NCI-H526 (cell line): ENCODE measurements at places on chromosomes 7 and 10.
A peak's percentile ranks its signal among the peaks of the same experiment; 100 is the strongest.

DNA sequence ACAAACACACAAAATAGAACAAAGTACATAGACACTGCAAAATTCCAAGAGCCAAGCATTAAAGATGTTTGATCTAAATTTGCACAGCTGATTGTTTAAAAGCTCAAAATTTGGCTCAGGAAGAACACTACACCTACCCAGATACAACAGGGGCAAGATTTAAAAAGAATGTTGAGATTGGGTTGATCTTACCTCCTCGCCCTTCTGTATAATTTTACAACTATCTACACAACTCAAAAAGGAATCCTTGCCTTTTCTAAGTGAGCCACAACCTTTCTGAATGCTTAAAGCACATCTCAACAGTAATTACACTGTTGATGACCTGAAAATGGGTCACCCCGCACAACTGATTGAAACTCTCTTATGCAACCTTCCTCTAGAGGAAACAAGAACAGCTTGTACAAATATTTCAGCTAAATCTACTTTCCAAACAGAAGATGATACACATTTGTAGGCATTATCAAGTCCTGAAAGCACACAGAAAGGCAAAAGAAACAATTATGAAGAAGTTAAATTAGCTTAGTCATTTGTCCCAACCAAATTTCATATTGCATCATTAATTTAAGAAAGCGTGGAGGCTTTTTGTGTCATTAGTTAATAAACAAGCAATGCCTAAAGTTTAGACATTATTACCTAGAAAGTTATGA is 75.5 kb downstream of the UBE2H start:
- no peak for DNase-seq

GRCh38 chr10:26468291-26468690 is 30.1 kb downstream of the APBB1IP start:
- no peak for DNase-seq

GRCh38 chr10:24622781-24623301 is 100.8 kb downstream of the ARHGAP21 start:
- peak; percentile 4 for DNase-seq

- no peak for DNase-seq
Observed at GRCh38 chr10:93639791-93640190, 27.5 kb downstream of the PDE6C start.

DNA sequence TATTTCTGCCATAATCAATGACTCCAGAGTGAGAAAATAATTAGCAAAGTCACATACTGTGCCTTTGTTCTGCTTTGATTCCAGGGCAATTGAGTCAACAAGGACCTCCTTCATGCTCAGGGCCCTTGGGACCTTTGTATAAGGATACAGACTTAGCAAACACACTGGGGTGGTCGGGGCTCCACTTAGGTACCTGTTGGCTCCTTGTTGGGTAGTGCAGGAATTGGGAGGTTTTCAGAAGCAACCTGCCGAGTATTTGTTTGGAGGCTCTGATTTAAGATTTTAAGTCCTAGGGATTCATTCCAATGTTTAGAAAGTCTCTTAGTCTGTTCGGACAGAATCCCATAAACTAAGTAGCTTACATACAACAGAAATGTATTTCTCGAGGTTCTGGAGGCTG is 3.0 kb downstream of the ADCK2 start:
- no peak for DNase-seq

DNA sequence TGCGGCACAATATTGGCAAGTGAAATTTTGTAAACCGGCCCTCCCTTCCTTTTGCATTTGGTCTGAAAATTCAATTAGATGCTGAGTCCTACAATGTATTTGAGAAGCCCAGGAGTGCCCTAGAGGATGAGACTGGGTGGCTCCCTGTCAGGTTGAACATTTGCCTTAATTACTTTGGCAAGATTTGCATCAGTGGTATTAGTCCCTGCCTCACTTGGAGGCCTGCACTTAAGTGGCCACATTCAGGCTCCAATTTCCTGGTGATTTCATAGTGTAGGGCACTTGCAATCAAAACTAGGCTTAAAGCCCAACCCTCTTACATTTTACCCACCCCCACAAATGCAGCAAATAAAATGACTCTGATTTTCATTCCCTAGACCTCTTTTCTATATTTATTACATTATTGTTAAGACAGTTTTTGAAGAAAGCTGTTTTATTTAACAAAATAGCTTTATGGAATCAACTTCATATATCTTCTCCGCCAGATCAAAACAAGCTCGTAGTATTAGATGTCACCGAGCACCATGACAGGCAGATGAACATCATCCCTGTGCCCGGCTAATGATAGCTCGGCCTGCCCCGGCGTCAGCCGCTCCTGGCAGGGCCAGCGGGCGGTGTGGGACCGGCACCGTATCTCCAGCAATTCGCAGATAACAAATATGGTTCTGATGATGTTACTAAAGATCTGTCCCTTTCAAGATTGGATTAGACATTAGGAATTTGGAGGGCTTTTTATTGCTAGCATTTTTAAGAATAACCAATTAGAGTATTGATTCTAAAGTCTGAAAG is 73.6 kb downstream of the EGFR start:
- peak; percentile 20 for DNase-seq

DNA sequence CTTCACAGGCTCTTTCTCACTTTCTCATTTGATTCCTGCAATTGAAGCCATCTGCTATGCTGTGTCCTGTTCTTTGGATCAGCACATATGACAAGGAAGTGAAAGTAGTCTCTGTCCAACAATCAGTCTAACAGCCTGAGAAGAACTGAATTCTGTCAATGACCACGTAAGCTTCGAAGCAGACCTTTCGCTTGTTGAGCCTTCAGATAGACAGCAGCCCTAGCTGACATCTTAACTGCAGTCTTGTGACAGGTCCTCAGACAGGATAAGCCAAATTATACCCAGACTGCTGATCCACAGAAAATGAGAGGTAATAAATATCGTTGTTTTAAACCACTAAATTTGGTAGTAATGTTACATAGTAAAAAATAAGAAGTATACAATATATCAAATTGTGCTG is 691.0 kb upstream of the LRRTM3 start:
- no peak for DNase-seq

- DNase-seq: no peak
Observed at GRCh38 chr10:77157248-77158019, 480.2 kb downstream of the KCNMA1 start.

DNA sequence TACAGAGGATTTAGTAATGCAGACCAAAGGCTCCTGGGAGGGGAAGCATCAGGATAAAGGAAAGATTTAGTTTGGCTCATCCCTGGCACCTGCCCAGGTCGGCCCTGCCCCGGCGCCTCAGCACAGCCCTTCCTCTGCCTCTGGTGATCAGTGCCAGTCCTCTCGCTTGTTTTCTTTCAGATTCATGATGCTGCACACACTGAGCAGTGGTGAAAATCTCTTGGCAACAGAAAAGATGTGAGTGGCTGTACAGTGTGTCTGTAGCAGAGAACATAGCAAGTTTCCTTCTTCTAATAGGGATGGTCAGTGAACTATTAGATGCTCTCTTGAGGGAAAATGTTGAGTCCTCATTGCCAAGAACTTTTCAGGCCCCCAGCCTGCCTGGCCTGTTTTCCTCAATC is 994.1 kb downstream of the KCNMA1 start:
- DNase-seq: no peak

- no peak for DNase-seq
Observed at GRCh38 chr7:77338260-77338659, 77.9 kb downstream of the GSAP start.

DNA sequence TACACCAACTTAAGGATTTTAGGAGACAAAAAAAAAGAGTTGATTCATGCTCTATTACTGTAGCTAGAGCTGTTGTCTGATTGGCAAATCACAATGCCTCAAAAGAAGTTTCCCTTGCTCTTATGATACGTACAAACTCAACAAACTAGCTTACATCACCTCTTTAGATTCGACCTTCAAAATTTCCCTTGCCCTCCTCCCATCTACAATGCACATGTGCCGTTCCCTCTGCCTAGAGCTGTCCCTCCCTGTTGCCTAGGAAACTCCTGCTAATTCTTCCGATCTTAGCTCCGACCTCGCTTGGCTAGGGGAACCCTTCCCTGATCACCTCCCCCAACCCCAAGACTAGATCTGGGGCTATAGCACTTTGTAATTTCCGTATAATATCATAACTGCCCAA is 55.4 kb downstream of the MAP3K8 start:
- DNase-seq: no peak

GRCh38 chr10:44035474-44036197 is 349.3 kb downstream of the CXCL12 start:
- no peak for DNase-seq

GRCh38 chr10:32205670-32206069 is 141.3 kb downstream of the EPC1 start:
- no peak for DNase-seq

DNA sequence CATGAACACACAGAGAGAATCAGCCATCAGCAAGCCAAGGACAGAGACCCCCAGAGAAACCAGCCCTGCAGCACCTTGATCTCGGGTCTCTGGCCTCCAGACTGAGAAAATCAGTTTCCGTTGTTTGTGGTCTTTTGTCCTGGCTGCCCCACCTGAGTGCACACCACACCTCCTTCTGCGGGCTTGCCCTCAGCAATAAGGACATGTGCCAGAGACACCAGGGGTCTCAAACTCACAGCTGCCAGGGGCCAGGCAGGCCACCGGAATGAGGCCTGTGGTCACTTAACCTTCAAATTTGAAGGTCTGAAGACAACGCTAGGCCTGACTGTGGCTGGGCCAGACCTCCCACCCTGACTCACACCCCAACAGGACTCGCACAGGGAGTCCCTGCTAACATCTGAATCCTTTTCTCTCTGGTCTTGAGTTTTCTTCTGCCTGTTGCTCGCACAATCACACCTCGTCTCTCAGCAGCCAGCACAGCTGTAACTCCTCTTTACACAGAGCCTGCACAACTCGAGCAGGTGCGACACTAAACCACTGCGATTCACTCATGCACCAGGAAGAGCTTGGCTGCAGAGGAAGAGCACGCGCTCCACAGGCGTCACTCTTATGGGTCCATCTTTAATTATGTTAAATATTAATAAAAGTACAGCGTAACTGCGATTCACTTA is 86.2 kb downstream of the CHST15 start:
- DNase-seq: no peak

DNA sequence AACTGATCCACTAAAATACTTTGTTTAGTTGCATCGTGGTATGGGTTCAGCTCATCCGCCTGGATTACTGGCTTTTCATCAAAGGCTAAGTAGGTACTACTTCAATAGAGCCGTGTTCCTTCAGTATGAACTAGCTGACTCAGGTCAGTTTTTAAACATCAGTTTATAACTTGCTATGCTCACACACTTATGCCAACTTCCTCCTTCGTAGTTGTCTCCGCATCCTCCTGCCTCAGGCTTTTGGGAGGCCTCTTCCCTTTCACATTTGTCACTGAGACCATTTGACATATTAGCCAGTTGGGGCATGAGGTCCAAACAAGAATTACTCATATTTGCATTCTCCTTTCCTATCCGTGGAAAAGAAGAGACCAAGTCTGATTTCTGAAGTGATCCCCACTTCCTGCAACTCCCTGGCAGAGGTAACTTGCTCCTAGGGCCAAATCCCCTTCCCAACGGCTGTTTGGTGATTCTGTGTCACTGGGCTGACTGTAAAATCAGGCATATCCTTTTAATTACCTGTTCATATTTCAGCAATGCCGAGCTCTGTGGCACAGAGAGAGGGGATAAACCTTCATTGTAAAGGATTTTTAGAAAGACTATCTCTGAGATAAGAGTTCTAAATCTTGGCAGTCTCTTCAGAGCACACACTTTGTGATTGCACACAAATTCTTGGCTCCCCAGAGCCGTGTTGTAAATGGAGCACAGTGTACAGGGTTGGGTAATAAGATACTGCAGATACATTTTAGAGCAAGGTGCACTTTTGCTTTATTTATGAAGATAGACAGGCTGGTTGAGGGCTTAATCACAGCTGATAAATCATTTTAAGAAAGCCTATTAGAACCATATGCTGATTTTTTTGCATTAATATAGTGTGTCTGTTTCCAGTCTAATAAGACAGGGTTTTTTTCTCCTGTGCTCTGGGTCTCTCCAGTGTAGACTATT is 108.0 kb downstream of the CREB5 start:
- DNase-seq: no peak

DNA sequence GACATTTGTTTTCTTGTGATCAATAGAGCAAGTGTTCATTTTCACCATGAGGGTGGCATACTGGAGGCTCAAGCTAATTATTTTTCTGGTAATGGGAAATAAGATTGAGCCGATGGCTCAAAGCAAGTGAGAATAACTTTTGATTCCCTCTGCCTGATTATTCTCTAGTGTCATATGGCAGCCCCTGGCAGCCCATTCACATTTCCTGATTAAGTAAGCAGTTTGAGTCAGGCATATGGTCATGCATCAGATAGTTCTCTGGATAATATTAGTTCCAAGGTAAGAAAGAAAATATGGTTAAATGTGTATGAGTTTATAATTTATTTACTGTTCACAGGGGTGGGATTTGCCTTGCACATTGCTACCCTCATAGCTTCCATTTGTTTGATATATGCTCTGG is 109.2 kb downstream of the DYNC1I1 start:
- no peak for DNase-seq

GRCh38 chr7:50321487-50322067 is 17.1 kb downstream of the IKZF1 start:
- no peak for DNase-seq

DNA sequence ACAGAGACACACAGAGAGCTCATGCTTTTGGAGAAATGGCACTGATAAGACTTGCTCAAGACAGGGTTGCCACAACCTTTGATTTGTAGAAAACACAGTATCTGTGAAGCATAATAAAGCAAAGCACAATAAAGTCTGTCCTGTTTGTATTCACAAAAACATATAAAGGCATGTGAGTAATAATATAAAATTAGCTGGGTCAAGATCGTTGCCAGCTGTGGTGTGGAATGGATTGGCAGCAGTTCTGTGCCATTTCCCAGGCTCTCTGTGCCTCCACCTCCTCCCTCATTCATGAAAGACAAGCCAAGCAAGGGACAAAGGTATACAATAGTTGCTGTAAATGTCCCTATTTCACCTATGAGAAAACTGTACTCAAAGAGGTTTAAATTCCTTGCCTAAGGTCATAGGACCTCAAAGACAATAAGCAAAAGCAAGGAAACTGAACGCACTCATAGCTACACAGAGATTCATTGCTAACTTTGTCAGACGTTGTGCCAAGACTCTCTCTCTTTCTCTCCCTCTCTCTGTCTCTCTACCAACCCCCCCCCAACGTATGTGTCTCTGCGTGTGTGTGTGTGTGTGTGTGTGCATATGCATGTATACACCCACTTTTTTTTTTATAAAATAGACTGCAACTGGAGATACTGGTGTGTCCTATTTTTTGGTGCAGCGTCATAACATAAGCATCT is 31.8 kb downstream of the CHST3 start:
- DNase-seq: no peak

DNA sequence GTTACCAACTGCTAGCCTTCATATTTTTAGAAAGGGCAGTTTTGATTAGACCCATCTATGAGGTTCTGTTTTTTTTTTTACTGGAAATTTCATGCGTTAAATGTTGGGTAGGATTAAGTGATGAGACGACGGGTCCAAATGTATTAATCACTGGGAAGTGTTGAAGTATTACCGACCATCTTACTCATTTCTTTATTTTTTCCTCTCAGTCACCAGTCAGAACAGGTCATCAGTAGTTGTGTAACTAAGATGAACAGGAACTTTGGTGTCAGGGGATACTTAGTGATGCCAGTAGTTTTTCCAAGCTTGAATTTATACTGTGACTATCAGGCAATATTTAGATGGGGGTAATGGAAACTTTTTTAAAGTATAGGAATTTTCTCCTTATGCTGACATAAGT is 14.2 kb downstream of the TFAM start:
- DNase-seq: no peak
